Head of caudate nucleus (tissue), 42 donors: ENCODE measurements at places on chromosomes 12 and 14.

DNA sequence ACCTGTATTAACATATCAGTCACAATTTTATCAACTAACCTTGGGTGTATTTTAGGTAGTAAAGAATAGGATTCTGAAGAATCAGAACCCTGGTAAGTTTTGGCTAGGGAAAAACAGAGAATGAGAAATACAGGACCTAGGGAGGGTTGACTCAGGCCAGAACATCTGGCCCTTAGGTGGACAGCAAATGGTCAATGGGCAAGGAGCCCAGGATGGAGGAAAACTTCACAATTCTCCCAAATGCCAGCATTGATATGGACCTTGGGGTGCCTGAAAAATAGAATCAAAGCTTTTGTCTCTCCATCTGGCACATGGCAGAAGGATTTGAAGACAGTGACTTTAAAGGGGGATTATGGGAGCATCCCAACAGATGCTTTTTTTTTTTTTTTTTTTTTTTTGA, 32.7 kb upstream of the PRPF39 start:
- peak; percentile 19 for DNase-seq

DNA sequence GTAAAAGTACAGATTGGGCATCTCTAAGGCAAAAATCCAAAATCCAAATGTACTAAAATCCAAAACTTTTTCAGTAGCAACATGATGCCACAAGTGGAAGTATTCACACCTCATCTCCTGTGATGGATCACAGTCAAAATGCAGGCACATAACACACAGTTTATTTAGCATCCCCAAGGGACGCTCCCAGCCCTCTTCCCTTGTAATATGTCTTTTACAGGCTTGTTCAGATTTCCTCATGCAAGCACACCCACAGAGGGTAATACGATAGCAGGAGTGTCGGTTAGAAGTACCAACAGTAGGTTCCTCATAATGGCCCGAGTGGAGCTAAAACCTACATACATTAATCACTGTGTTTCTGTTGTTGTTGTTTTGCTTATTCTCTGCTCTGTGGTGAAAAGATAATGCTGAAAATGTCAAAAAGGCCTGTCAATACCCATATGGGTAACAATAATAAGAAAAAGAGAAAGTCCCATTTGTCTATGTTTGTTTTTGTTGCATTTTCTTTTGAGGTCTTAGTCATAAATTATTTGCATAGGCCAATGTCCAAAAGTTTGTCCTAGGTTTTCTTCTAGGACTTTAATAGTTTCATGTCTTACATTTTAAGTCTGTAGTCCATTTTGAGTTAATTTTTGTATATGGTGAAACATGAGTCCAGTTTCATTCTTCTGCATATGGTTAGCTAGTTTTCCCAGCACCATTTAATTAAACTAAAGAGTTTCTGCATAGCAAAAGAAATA, 133.1 kb downstream of the LRIG3 start:
- DNase-seq: no peak

GRCh38 chr12:67331123-67331522, 62.0 kb downstream of the CAND1 start:
- DNase-seq: no peak

- no peak for DNase-seq
These were observed 124.0 kb downstream of the APAF1 start for GRCh38 chr12:98769068-98769467.

DNA sequence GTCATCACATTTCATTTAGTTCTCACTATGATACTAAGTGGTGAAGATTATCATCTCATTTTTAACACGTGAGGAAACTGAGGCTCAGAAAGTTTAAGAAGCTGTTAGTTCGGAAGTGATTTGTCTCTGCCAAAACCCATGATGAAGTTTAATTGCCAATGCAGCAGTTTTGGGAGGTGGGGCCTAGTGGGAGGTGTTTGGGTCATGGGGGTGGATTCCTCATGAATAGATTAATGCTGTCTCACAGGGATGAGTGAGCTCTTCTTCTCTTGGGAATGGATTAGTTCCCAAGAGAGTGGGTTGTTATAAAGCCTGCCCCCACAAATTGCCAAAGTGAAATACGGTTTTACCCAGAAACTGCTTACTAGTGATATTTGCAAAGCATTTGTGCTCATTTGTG, 91.5 kb upstream of the IGF1 start:
- no peak for DNase-seq

DNA sequence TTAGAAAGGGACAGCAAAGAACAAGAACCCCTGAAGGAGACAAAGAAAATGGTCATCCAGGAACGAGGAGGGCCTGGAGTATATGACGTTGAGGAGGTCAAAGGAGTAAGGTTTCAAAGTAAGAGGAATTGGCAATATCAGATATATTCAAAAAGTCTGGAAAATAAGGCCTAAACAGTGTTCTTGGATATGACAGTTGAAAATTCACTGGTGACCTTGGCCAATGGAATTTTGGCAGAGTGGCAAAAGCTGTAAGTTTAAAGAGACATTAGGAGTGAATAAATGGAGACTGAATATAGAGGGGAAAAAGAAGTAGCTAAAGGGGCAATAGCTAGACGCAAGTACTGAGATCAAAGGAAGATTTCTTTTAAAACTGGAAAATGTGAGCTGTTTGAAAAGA, 4.1 kb upstream of the ACTN1 start:
- DNase-seq: no peak

- no peak for DNase-seq
These were observed 1.3 kb upstream of the KRT72 start for GRCh38 chr12:52602552-52602951.

GRCh38 chr12:12975322-12976077, 23.5 kb upstream of the GPRC5D start:
- peak; percentile 52 for DNase-seq

DNA sequence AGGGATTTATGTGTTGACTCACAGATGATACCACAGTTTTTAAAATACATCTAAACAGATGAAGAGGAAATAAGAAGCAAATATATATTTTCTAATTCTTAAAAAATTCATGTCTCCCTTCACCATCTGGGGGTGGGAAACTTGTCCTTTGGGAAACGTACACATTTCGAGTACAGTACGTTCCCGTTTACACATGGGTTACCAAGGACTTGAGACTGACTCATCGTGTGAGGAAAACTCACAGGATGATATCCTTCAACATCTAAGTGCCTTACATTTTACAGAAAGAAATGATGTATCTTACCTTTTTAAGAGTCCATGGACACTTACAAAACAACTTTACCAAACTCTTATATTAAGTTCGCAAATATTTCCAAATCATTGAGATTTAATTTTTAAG, 16.0 kb upstream of the FBLN5 start:
- DNase-seq: no peak

- DNase-seq: no peak
These were observed 56.2 kb upstream of the CAPRIN2 start for GRCh38 chr12:30810918-30811317.

DNA sequence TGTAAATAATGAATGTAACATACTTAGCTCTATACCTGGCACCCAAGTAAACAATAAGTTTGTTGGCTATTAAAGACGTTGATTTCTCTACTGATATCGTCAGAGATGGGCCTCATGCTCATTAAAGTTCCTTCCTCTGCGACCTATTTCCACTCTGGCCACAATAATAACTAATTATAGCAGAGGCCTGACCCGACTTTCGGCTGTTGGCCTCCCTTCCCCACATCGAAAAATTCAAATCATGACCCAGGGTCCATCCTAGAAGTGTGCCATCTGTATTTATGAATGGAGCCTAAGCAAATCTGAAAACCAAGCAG, 321 bp upstream of the USP30 start:
- DNase-seq: no peak

DNA sequence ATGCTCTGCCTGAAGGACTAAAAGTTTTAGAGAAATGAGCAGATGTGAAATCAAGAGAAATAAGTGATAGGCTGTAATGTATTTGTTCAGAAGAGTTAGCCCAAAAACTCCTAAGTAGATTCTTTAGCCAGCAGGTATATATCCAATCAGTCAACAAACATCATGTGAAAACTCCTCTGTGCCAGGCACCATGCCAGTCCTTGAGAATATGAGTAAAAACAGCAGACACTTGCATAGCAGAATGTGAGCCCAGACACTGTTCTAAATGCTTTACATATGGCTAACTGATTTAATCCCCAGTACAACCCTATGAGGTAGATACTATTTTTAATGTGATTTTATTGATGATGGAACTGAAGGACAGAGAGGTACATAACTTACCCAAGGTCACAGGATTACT, 329.8 kb downstream of the PAWR start:
- DNase-seq: no peak

GRCh38 chr14:89531661-89532335, 114.8 kb upstream of the FOXN3 start:
- no peak for DNase-seq

DNA sequence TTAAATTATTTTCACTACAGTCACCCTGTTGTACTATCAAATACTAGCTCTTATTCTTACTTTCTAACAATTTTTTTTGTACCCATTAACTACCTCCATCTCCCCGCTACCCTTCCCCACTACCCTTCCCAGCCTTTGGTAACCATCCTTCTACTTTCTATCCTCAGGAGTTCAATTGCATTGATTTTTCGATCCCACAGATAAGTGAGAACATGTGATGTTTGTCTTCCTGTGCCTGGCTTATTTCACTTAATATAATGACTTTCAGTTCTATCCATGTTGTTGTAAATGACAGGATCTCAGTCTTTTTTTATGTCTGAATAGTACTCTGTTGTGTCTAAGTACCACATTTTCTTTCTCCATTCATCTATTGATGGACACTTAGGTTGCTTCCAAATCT, 117.8 kb downstream of the FIGNL2 start:
- no peak for DNase-seq

GRCh38 chr14:40386433-40386832, 954.2 kb upstream of the FBXO33 start:
- no peak for DNase-seq

- no peak for DNase-seq
These were observed 223.2 kb downstream of the PPM1H start for GRCh38 chr12:62711631-62712241.

GRCh38 chr14:89493877-89494634, 77.0 kb upstream of the FOXN3 start:
- DNase-seq: no peak

DNA sequence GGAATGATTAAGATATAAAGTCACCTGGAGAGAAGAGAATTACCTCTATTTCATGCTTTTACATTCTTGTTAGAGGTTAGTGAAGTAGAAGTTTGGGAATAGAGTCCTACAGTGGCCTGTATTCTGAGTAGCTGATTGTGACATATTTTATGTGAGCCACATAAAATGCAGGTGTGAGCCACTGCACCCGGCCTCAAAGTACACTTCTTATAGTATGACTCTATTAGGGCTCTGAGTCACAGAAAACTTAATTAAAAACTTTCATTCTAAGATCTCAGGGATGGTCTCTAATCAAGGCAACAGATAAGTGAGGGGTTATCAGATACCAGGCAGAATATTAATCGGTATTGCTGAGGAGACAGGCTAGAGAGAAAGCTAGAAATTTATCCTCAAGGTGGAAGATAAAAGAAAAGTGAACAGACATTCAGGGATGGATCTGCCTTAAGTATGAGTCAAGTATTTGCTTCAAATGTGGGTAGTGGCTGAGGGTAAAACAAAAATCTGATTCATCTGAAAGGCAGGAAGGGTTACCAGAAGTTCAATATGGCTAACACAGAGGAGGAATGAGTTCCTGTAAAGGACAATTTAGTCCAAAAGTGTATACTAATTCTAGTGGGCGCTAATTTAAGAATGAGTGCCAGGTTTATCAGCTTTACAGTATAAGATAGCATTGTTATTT, 5.5 kb upstream of the G2E3 start:
- DNase-seq: no peak

GRCh38 chr14:100065942-100066574, 836 bp downstream of the EVL start:
- no peak for DNase-seq

DNA sequence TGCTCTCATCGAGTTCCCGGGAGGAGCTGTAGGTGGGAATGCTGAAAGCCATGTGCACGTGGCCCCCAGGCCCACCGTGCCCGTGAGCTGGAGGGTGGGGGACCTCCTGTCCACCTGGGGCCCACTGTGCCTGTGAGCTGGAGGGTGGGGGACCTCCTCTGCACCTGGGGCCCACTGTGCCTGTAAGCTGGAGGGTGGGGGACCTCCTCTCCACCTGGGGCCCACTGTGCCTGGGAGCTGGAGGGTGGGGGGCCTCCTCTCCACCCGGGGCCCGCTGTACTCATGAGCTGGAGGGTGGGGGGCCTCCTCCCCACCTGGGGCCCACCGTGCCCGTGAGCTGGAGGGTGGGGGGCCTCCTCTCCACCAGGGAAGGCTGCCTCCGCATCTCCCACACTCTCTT, 13.9 kb upstream of the NUDT14 start:
- no peak for DNase-seq

DNA sequence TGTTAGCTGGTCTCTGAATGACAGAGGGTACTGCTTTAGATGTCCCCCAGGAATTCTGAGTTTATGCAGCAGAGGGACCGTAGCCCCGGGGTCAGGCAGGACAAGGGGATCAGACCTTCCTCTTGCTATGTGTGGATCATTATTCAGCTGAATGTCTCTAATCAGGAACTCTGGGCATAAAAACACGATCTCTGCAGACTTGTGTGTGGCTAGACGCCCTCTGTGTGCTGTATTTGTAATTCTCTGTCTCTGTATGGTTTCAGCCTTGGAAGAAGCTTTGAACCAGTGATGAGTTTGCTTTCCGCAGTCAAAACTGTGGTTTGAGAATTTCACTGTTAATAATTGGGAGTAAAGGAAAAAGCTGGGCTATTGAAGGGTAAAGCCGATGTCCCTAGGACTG, 125.3 kb downstream of the ETV6 start:
- no peak for DNase-seq

- DNase-seq: no peak
These were observed 161.4 kb downstream of the NDUFA12 start for GRCh38 chr12:94841904-94842610.

DNA sequence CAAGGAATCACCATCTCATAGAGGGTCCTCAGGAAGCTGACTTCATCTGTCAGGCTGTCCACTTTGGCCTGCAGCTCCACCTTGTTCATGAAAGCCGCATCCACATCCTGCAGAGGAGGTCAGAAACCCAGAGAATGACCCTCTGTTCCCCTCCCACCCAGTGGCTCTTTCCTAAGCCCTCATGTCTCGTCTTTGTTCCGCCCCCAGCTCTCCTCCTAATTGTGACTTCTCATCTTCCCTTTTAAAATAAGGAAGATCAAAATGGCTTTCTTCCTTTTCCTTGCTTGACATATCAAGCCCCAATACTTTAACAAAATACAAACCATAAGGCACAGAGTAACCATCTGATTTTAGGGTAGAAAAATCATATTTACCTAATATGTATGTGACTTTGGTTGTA, 4.4 kb downstream of the KRT76 start:
- DNase-seq: no peak

- DNase-seq: no peak
These were observed 32.9 kb downstream of the ZFYVE21 start for GRCh38 chr14:103748534-103748857.

GRCh38 chr12:28966046-28966780, 182.9 kb upstream of the FAR2 start:
- DNase-seq: no peak

DNA sequence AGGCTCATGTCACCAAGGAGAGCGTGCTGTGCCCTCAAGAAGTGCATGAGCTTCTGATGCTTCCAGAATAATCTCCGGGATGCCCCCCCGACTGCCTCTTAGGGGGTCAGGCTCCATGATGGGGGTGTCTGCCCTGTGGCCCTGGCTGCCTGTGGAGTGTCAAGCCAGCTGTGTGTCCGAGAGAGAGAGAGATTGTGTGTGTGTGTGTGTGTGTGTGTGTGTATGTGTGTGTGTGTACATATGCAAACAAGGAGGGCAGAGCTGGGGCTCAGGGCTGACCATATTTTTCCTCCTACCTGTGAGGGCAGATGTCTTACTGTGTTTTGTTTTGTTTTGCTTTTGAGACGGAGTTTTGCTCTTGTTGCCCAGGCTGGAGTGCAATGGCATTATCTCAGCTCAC, 5.6 kb upstream of the ALDH2 start:
- DNase-seq: no peak
